Common myeloid progenitor, CD34-positive (primary cell): ENCODE measurements at places on chromosomes 16 and 17.

DNA sequence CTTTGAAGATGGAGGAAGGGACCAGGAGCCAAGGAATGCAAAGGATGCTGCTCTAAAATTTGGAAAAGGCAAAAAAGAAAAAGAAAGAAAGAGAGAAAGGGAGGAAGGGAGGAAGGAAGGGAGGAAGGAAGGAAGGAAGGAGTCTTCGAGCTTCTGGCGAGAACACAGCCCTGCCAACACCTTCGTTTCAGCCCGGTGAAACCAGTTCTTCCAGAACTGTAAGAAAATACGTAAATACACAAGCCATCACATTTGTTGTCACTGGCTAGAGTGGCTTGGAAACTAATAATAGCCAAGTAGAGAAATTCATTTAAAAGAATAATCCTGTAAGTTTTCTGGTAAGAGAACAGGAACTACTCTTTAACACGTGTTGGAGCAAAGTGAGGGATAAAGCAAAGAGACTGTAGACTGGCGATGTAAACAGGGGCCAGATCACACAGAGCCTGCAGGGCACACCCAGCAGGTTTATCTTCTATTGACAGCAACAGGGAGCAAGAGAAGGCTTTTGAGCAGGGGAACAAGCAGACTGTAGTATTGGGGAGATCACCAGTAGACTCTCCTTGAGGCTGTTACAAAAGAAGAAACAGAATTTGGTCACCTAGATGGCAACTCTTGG lies 188.7 kb upstream of the MPHOSPH6 start:
- H3K36me3 ChIP-seq = no peaks in the 10 kb centered on the region
- H3K4me1 ChIP-seq = no peaks in the 10 kb centered on the region
- no peak for DNase-seq

DNA sequence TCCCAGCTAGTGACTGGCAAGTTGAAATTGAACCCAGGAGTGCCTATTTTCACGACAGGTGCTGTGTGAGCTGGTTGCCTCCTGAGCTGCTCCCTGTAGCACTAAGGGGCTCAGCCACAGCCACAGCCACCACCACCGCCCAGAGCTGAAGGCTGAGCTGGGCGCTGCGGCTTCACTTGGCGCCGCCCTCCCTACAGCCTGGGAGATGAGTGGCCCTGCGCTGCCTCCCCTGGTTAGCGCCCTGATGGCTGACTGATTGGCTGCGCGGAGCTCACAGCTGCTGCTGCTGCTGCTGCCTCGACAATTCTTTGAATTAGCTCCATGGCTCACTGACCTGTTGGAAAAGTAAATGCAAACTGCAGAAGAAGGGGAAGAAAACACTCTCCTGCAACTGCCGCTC lies 91.8 kb upstream of the TMEM132E start:
- no peak for DNase-seq
- H3K4me3 ChIP-seq = no peak overlapping the region
- peaks cover 3% of the 10 kb centered on the region for H3K27me3 ChIP-seq
- H3K4me1 ChIP-seq = no peaks in the 10 kb centered on the region
- no peaks in the 10 kb centered on the region for H3K36me3 ChIP-seq

GRCh38 chr17:9342225-9342624 lies 233.4 kb downstream of the STX8 start:
- H3K4me1 ChIP-seq = peaks cover 14% of the 10 kb centered on the region
- DNase-seq = no peak
- H3K4me3 ChIP-seq = no peak overlapping the region

DNA sequence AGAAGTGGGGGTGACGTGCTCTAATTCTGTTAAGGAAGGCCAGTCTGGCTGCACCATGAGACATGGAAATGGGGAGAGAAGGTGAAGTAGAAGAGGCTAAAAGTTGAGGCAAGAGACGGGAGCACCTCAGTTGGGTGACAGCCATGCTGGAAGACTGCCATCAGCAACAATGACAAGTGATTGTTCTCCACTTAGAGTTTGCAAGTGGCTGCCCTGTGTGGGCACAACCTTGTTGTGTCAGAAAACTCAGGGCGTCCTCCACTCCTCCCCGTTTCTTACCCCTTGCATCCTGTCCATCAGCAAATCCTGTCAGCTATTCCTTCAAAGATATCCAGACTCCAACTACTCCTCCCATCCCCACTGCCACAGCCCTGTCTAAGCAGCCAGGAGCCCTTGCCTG lies 17.6 kb downstream of the CES1 start:
- H3K4me1 ChIP-seq = no peaks in the 10 kb centered on the region
- no peak for DNase-seq
- no peaks in the 10 kb centered on the region for H3K36me3 ChIP-seq

DNA sequence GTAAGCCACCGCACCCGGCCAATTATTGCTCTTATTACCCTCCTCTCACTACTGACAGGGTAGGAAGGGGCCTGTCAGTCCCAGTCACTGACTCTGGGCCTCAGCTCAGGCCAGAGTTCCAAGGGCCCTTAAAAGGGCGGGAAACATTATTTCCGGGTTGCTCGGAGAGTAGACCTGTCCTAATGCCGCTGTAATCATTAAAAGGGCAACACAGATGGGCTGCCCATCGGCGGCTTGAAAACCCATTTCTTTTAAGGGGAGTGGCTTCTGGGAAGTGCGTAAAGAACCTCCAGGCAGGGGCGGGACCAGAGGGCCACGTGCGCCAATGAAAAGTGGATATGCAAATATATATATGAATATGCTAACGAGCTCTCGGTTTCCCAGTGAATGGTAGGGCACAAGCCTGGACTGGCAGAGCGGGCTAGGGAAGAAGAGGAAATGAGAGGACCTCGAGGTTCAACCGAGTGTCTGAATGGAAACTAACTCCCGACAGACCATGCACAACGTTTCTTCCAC lies 26.6 kb downstream of the PIPOX start:
- no peak overlapping the region for H3K27ac ChIP-seq
- H3K4me3 ChIP-seq = no peak overlapping the region
- DNase-seq = no peak
- peaks cover 12% of the 10 kb centered on the region for H3K36me3 ChIP-seq

DNA sequence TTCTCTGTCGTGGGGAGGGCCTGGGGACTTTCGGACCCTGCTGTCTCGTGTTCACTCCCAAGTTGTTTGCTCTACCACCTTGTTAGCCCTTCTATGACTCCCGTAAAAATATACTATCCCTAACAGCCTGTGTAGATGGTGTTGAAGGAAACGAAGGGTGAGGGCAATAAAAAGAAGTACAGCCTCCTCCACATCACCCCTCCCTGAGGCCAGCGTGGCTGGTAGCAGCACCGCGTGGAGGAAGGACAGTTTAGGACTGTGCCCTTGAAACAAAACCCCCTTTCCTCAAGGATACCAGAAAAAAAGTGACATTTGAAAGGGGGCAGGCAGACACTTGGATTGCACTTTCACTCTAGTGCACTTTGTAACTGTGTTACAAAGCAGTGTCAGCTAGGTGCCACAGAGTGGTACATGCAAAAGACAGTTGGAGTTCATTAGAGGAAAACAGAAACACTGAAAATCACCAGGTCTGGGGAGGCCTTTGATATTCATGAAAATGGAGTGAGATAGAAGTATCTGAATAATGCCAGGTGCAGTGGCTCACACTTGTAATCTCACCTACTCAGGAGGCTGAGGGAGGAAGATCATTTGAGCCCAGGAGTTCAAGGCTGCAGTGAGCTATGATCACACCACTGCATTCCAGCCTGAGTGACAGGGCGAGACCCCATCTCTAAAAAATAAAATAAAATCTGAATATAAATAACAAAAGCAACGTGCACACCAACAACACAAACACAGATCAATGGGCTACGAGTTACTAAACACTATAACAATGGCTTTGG lies 53.8 kb downstream of the TBX4 start:
- DNase-seq = no peak
- no peaks in the 10 kb centered on the region for H3K4me1 ChIP-seq

- no peak overlapping the region for H3K27ac ChIP-seq
- H3K36me3 ChIP-seq = peaks cover 3% of the 10 kb centered on the region
- H3K27me3 ChIP-seq = no peaks in the 10 kb centered on the region
- H3K4me1 ChIP-seq = peaks cover 39% of the 10 kb centered on the region
These were observed 5.2 kb upstream of the HOXB5 start for GRCh38 chr17:48598736-48599135.

DNA sequence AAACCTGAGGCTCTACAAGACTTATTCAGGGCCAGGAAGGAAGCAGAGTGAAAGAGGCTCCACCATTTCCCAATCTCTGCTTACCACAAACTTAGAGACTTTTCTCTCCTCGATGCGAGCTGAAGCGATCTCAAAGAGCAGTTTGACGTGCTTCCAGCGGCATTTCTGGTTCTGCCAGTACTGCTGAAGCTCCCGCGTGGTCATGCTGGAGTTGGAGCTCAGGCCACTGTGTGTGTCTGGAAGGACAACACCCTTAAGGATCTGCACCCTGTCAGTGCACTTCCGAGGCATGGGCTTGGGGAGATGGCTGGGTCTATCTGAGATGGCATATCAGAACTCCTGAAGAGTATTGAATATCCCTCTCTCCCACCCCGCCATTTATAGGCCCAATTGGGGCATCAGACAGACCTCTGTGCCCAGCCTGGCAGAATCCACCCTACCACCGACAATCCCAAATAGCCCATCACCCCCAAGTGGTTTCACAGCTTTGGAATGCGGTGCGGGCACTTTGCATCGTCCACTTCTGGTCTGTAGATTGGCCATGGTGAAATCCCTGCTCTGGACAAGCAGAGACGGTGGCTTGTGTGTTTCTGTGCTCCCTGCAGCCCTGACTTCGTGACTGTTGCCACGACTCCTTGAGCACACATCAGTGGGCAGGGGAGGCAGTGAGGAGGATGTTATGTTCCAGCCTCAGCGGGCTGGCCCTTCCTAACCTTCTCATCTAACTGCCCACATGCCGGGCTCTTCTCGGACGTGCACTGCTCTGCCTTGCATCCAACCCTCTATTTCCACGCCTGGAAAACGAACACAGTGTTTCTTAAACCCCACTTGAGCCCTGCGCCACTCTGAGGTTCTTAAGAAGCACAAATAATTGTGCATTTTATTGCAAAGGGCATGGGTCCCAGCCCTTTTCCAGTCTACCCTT lies 5.2 kb downstream of the SNX20 start:
- H3K27ac ChIP-seq = no peak overlapping the region
- no peak overlapping the region for H3K4me3 ChIP-seq
- H3K27me3 ChIP-seq = no peaks in the 10 kb centered on the region
- H3K4me1 ChIP-seq = peaks cover 9% of the 10 kb centered on the region

DNA sequence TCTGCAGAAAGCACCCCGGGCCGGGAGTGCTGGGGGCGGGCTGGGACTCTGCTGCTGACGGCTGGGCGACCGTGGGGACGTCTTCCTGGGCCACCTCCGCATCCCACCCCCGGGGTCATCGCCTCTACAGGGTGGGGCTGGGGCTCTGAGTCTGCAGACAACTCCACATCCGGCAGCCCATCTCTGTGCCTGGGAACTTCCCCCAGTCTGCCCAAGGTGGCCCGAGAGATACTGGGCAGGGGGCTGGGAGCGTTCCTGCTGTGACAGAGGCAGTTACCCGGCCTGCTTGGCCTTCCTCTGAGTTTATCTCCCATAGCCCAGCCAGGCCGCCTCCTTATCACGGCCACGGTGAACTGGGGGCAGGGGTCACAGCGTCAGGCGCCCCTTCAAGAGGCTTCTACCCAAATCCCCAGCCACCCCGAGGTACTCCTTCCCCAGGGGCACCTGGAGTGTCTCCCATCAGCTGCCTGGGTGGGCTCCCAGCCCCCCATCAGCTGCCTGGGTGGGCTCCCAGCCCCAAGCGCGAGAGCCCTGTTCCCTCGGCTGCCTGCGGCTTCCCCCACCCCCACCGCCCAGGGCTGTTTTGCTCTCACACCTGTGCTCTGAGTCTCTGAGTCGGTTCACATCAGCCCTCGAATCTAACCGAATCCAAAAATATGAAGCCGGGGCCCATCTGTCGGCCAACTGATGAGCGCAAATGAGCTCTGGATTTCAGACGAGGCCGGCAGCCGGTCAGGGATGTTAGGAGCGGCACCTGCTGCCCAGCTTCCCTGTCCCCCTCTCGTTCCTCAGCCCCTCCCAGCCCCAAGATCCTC lies 15.6 kb upstream of the CBFA2T3 start:
- H3K27me3 ChIP-seq = no peaks in the 10 kb centered on the region
- no peak overlapping the region for H3K27ac ChIP-seq
- H3K4me3 ChIP-seq = no peak overlapping the region
- no peaks in the 10 kb centered on the region for H3K36me3 ChIP-seq
- peak; percentile 84 for DNase-seq

- H3K36me3 ChIP-seq = no peaks in the 10 kb centered on the region
- peaks cover 4% of the 10 kb centered on the region for H3K4me1 ChIP-seq
- H3K27me3 ChIP-seq = no peaks in the 10 kb centered on the region
- no peak overlapping the region for H3K4me3 ChIP-seq
These were observed 132.4 kb downstream of the MAF start for GRCh38 chr16:79468121-79468552.

- H3K4me3 ChIP-seq = no peak overlapping the region
- H3K27ac ChIP-seq = no peak overlapping the region
These were observed 630 bp downstream of the ESRP2 start for GRCh38 chr16:68235108-68235886.

DNA sequence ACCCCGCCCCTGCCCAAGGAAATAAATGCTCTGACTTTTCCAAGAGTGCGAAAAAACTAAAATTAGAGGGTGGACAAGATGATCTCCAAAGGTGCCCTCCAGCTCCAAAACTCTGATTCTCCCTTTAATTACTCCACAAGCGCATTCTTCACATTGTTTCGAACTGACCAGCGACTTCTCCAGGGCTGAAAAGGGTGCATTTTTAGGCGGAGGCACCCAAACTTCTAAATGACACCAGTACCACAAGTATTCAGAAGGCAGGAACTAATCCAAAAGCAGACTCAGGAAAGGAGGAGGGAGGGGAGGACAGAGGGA lies 750 bp downstream of the ZFHX3 start:
- no peaks in the 10 kb centered on the region for H3K27me3 ChIP-seq
- H3K4me3 ChIP-seq = peak overlapping the region; percentile 76
- H3K27ac ChIP-seq = no peak overlapping the region
- H3K36me3 ChIP-seq = no peaks in the 10 kb centered on the region
- peaks cover 33% of the 10 kb centered on the region for H3K4me1 ChIP-seq

- no peak overlapping the region for H3K4me3 ChIP-seq
- DNase-seq = no peak
These were observed 394.6 kb upstream of the MON1B start for GRCh38 chr16:76796416-76796815.

GRCh38 chr17:2094891-2095535 lies 40.1 kb downstream of the HIC1 start:
- H3K27ac ChIP-seq = no peak overlapping the region
- DNase-seq = no peak
- no peaks in the 10 kb centered on the region for H3K36me3 ChIP-seq
- H3K4me1 ChIP-seq = peaks cover 15% of the 10 kb centered on the region
- H3K27me3 ChIP-seq = no peaks in the 10 kb centered on the region
- no peak overlapping the region for H3K4me3 ChIP-seq
